ENCODE measurements at places on chromosomes 4 and X.

GRCh38 chr4:26609868-26610267 is 26.0 kb downstream of the TBC1D19 start:
- DNase-seq = no peak

DNA sequence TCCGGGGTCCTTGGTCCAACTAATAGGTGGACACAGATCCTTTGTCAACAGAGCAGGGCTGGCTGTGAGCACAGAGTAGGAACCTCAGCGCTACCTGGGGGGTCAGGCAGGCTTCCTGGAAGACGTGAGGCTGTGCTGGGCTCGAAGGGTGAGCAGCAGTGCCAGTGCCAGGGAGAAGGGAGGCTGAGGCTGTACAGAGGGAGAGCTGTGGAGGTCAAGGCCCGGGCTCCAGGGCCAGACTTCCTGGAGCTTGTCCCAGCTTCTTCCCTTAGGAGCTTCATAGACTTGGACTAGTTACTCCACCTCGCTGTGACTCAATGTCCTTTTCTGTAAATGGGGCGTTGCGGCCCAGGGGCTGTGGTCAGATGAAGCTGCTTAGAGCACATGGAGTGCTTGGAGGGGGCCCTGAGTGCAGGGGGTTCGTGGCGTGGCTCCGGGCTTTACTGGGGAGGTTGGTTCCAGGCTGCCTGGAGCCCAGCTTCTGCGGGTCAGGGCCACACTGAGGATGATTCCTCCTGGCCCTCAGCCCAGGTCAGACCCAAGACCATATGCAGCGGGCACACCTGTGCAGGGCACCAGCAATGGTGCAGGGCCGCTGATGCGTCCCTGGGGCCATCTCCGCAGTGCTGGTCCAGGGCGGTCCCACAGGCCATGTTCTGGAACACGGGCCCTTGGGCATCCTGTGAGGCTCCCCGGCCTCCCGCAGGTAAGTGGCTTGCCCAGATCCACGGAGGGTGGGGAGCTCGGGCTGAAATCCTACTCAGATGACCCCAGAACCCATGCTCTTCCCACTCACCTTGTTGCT is 98.1 kb downstream of the DCTD start:
- DNase-seq = no peak

DNA sequence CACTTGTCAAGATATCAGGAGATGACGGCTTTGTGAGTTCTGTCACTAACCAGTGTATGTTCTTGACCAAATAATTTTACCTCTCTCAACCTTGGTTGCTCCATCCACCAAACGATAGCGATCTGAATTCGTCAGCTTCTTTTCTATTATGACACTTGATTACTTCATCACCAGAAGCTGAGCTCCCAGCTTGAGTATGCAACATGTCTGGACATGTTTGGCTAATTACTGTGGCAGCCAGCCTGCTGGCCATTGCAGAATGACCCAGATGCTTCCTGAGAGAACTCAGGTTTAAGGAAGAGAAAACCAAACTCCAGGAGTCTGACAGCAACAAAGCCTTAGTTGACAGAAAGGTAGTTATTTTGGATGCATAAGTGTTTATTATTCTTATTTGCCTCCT is 46.4 kb upstream of the PARM1 start:
- no peak for DNase-seq

GRCh38 chrX:71098302-71098701 is 2.7 kb downstream of the FOXO4 start:
- no peak for DNase-seq

DNA sequence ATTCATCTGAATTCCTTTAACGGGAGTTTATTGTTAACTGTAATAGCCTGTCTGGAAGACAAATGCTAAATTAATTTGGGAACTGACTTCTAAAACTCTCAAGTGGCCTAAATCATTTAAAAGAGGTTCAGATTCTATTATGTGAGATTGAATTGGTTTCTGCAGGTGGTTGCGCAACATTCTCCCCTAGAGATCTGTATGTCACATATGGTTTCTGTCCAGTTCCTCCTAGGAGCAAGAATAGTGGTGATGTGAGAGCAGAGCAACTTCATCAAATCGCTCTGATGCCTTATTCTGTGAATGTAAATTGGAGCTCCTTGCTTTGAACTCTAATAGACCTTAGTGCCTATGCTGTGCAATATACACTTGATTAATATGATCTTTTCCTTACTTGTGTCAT is 144.6 kb upstream of the GPR101 start:
- no peak for DNase-seq
